ENCODE measurements at places on chromosomes 12 and 14.

GRCh38 chr12:5546616-5547015, 114.7 kb downstream of the NTF3 start:
- DNase-seq, result no peak

DNA sequence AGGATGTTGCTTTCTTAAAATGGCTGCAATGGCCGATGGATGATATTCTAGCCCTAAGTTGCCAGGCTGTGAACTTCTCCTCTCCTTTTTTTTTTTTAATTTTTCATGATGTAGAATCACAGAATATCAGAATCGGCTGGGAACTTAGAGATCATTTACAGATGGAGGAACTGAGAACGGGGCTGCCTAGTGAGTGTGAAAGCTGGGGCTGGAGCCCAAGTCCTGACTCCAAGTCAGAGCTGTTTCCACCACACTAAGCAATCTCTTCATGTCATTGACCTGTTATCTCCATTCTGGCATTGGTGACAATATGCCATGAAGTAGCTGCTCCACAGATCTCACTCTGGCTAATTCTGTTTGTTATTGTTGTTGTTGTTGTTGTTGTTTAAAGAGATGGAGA, 121.7 kb downstream of the SLC38A1 start:
- DNase-seq, result no peak

DNA sequence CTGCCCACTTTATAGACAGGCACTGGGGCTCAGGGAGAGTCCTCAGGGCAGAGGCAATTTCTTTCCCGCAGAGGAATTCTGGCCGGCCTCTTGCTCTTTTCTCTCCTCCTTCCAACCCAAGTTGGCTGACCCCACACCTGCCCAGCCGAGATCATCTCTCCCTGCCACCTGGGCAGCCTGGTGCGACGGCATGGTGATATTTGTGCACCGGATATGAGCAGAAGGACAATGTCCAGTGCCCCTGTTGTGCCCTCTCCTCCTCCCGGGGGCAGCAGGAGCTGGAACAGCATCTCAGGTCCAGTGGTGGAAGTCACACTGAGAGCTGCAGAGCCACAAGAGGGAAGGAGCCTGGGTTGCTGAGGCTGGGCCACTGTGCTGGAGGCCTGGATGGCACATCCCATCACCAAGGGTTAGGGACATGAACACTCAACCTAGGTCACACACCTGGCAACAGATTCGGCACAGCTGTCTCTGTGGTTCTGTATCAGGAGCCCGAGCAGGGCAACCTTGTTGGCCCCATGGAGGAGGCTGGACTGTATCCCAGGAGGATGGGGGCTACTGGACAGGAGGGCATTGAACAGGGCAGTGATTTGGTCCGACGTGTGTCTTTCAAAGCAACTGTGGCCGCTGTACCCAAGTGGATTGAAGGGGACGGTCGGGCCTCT, 57.7 kb upstream of the DIO3 start:
- no peak for DNase-seq

DNA sequence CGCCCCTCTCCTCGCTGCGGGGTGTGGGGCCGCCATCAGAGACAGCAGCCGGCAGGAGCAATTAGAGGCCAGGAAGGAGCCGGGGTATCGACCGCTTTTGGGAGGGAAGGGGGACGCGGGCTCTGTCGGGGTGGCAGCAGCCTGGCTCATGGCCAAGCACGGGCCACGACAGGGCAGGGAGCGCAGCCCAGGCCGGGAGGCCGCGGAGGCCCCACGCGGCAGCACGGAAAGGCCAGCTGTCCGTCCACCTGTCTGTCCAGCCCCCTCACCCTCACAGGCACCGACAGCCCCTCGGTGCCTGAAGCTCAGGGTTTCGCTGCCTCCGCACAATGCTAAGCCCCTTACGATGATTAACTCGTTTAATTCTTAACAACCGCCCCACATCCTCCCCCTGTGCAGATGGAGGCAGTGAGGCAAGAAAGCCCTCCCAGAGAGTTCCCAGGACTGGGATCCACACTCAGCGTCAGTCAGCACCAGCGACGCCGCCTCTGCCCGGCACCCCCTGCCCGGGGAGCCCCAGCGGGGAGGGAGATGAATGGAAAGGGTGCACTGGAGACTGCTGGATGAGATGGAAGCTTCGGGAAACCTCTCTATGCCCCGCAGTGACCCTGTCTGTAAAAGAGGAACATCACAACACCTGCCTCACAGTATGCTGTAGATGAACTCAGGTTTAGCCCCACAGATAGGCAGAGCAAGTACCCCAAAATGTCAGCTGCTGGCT, 23.7 kb downstream of the NCOR2 start:
- no peak for DNase-seq

DNA sequence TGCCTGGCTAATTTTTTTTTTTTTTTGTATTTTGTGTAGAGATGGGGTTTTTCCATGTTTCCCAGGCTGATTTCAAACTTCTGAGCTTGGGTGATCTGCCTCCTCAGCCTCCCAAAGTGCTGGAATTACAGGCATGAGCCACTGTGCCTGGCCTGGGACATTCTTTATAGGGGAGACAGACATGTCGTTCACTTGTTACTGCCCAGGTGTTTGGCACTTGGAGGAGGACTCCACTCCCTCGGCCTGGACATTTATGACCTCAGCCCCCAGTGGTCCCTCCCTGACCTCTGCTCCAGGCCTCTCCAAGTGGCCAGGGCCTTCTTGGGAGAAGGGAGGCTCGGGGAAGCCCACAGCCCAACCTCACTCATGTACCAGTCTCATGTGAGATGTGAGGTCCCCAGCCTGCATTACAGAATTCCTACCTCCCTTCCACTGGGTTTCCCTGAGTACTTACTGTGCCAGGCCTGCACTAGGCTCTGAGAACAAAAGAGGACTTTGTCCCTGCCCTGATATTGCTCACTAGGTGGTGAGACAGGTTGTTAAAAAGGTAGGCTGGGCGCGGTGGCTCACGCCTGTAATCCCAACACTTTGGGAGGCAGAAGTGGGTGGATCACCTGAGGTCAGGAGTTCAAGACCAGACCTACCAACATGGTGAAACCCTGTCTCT, 9.7 kb upstream of the POP5 start:
- DNase-seq, result no peak

DNA sequence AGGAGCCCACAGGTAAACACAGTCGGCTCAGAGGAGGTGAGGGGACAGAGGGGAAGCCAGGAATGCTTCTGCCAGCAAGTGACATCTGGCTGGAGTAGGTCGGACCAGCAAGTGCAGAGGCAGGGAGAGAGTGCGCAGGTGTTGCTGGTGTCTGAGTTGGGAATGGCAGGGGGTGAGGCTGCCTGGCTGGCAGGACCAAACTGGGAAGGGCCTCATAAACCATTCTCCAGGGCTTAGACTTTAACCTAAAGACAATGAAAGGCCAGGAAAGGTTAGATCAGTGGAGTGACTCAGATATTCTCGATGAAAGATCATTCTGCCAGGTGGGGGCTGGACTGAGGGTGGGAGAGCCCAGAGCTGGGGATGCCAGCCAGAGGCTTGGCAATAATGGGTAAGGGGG, 66.4 kb downstream of the ITPK1 start:
- no peak for DNase-seq

- no peak for DNase-seq
These were observed 293.5 kb downstream of the SLC6A15 start for GRCh38 chr12:84619053-84619571.

- no peak for DNase-seq
These were observed 11.1 kb downstream of the PLBD2 start for GRCh38 chr12:113369391-113369985.

GRCh38 chr12:53659011-53659551, 16.8 kb downstream of the ATP5MC2 start:
- DNase-seq, result no peak

GRCh38 chr12:90091809-90092208, 383.2 kb upstream of the ATP2B1 start:
- no peak for DNase-seq

DNA sequence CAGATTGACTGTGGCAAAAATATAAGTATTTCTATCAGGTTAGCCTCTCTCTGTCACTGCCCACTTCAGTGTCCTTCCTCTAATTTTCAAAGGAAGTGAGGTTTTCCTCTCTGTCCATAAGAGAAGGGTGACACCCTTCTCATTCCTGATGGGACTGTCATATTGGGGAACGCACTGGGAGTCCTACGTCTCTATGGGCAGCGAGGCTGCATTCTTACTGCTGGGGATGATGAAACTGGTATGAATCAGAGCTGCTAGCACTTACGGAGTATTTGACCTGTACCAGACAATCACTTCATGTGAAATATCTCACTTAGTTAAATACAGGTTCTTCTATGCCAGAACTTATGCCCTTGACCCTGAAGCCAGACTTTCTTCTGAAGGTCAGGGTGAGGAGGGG, 436.3 kb downstream of the DPF3 start:
- no peak for DNase-seq

DNA sequence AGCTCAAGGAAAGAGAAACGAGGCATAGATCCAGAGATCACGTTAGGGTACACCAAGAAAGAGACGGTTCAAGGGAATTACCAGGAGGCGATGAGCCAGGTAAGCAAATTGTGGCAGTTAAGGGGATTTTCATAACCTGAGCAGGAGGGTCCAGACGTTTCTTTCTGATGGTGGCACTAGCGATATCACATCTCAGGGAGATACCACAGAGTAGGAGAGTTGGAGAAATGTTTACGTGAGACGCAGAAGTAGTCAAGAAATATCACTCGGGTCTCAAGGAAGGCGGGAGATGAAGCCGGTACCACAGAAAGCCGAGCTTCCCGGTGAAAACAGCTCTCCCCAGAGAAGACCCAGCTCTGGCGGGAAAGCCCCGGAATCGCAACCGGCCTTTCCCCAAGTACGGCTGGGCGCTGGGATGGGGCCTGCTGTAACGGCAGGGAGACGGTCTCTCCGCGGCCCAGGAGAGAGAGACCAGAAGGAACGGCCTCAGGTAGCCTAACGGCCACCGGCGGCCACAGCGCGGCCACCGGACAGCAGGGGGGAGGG, 485 bp downstream of the SENP1 start:
- no peak for DNase-seq

- no peak for DNase-seq
These were observed 26.9 kb downstream of the HIP1R start for GRCh38 chr12:122862110-122862634.

Data from esophagus squamous epithelium (tissue), 5 donors.